ENCODE measurements at places on chromosomes 2 and 18. TPM values are rescaled to one million over a fixed set of nuclear protein-coding genes. Genes with fewer than 3 reads are reported as not detected.

IMPACT gene
- 33.6 TPM for total RNA-seq

DIS3L2 gene
- 20.8 TPM for total RNA-seq

DPYSL5 gene
- total RNA-seq, result not detected

PLCL1 gene
- 1.5 TPM for total RNA-seq

TNS1 gene
- 173 TPM for total RNA-seq

SCYGR4 gene
- total RNA-seq, result not detected

IL1RN gene
- total RNA-seq, result not detected

CD28 gene
- under 0.01 TPM for total RNA-seq

M1AP gene
- 0.05 TPM for total RNA-seq

GREB1L gene
- 0.30 TPM for total RNA-seq

MPP4 gene
- total RNA-seq, result 0.89 TPM

FABP1 gene
- not detected for total RNA-seq

ACP1 gene
- total RNA-seq, result 112 TPM

VIL1 gene
- not detected for total RNA-seq

HOXD12 gene
- total RNA-seq, result not detected

TFPI gene
- total RNA-seq, result 310 TPM

UGT1A7 gene
- not detected for total RNA-seq

SLC30A3 gene
- total RNA-seq, result 0.09 TPM

ARMC9 gene
- 81.4 TPM for total RNA-seq

UGT1A10 gene
- not detected for total RNA-seq

RAD51AP2 gene
- not detected for total RNA-seq

KLHL29 gene
- total RNA-seq, result 4.2 TPM

MOB4 gene
- 31.5 TPM for total RNA-seq

ZNF516 gene
- total RNA-seq, result 39.4 TPM

VAMP5 gene
- 16.6 TPM for total RNA-seq

MEP1B gene
- not detected for total RNA-seq

DSC1 gene
- total RNA-seq, result 0.30 TPM

ABCG5 gene
- total RNA-seq, result not detected

ALLC gene
- total RNA-seq, result not detected

OSR1 gene
- total RNA-seq, result 1.2 TPM

ALPP gene
- total RNA-seq, result not detected

RPL31 gene
- total RNA-seq, result 759 TPM

MC5R gene
- not detected for total RNA-seq

GLB1L gene
- total RNA-seq, result 10.0 TPM

MC4R gene
- not detected for total RNA-seq

USP14 gene
- 37.1 TPM for total RNA-seq
